Activated CD4-positive, alpha-beta memory T cell treated with anti-CD3 and anti-CD28 coated beads for 36 hours (primary cell): ENCODE measurements at places on chromosomes 1 and 21.

- no peak for DNase-seq
These were observed 134.7 kb downstream of the FAM78B start for GRCh38 chr1:166031932-166032571.

DNA sequence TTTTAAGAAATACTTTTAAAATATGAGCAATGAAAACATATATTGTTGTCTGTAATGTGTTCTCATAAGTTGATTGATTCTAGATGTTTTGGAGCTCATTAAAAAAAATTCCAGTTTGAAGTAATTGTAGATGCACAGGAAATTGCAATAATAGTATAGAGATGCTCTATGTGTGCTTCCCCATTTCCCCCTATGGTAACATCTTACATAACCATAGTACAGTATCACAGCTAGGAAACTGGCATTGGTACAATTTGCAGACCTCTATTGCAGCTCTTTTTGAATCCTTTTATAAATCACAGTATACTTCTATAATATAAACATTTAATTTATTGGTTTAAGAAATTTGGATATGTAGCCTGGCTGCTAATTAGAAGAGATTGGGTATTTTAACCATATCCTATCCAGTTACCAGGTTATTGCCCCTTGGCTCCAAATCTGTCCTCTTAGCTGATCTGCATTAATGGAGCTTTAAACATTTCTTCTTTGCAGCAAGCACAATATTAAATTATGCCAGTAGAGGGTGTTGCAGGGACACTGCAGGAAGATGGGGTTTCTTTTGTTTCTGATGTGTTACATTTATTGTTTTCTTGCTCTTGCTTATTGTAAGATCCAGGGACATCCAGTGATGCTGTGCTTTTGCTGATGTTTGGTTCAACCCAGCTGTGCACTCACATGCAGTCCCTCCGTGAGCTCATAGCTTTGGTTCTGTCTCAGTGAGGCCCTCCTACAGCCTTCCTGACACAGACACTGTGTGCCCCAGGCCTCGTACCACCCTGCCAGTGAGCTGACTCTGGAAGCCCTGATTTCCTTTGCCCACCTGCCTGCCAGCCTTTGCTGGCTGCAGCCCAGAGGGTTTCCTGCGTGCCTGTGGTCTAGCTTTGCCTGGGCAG lies 103.3 kb downstream of the RABGAP1L start:
- DNase-seq, result no peak

DNA sequence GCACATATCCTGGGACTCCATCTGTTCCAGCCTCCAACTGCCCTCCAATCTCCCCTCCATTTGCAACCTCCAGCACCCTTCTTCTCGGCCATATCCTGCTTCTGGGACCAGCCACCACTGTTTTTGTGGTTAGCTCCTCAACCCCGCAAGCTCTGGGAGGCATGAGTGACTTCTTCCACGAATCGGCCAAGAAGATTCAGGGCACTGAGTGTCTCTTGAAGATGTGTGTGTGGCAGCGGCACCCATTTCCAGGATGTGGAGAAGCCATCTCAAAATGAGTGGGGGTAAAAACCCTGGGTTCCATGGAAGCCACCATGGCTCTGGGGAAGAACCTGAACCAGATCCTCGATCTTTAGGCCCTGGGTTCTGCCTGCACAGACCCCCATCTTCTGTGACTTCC lies 194.6 kb downstream of the SLC45A1 start:
- DNase-seq, result peak; percentile 63

GRCh38 chr1:233063462-233063861 lies 113.1 kb downstream of the NTPCR start:
- no peak for DNase-seq

DNA sequence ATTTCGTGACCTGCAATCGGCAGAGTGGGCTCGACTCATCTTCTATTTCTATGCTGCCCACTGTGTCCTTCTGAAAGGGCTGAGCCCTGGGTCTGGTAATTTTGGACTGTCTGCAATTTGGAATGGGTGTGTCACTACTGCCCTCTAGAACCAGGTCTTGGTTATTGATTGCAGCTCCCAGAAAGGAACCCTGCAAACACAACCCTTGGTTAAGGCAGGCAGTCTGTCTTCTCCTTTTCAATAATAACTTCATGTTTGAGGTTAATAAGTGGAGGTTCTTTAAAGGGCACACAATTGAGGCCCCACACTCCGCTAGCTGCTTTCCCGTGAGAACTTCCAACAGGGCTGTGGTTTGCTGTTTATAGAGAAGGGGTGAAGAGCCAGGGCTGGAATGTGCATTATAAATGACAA lies 79.9 kb upstream of the LYST start:
- DNase-seq, result no peak

DNA sequence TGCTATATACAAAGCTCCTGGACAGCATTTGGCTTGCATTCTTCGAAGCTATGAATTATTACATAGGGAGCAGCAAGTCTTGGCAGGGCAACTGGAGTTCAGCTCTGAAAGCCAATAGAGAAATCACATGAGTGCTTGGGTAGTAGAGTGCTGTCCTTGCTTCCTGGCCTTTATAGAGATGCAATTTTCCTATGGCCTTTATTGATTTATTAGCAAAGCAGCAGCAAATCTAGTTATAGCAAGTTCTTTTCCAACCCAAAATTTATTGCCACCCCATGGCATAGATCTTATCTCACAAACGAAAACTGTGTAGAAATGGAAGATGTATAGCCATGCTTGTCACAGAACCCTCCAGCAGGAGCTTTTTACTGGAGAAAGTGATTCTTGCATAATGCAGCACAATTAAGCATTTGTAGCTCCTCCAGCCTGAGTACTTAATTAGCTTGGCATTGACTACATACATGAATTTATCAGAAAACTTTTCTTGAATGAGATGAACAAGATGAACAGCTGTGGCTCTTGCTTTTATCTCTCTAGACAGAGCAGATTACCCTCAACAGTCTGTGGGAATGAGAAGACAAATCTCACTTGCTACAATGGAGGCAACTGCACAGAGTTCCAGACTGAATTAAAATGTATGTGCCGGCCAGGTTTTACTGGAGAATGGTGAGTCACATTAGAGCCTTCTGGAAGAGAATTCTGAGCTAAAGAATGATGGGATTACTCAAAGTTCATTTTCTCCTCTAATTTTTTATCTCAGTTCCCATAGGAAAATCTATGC lies 170.1 kb downstream of the CRB1 start:
- DNase-seq, result no peak

DNA sequence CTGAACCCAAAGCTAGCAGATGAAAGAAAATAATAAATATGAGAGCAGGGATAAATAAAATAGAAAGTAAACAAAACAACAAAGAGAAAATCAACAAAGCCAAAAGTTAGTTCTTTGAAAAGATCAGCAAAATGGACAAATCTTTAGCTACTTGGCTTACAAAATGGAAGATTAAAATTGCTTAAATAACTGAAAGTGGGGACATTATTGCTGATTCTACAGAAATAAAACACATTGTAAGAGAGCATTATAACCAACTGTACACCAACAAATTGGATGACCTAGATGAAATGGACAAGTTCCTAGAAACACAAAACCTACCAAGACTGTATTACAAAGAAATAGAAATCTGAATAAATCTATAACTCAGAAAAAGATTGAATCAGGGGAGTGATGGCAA lies 238.3 kb upstream of the C1orf87 start:
- no peak for DNase-seq

DNA sequence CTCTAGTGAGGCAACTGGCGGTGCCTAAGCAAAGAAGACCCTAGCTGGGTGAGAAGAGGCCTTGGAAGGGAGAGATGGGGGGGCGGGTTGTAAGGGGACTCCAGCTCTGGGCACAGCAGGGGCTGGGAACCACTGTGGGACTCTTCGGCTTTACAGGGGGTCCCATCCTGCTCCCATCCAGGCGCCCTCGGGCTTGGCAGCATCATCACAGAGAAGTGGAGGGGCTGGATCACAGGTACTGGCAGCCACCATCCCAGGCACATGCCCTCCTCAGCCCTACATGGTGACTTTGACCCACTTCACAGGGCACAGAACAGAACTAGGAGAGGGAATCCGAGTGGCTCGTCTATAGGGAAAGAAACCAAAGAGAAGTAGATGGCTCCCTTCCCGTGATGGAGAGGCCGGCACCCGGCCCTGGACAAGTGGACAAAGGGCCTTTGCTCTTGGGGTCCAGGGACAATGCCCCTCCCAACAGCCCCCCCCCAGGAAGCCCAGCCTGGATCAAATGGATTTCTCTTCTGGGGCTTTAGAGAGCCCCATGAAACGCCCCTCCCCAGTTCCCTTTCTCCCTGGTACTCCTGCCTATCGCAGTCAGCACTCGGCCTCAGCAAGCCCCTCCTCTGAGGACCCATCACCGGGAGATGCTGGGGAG lies 54.0 kb upstream of the ECE1 start:
- DNase-seq, result no peak

DNA sequence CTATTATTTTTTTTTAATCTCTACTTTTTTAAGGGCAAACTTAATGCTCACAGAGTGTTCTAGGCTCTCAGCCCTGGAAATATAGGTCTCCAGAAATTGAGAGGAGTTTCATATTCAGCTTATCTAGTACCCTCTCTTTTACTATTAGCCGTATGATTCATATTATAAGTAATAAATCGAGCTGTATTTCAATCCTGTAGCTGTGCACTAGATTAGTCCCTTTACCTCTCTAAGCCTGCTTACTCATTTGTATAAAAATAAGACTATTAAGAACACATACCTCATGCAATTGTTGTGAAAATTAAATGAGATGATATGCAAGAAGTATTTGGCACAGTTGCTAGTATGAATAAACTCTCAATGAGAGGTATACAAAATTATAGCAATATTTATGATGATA lies 128.2 kb upstream of the HOOK1 start:
- no peak for DNase-seq

DNA sequence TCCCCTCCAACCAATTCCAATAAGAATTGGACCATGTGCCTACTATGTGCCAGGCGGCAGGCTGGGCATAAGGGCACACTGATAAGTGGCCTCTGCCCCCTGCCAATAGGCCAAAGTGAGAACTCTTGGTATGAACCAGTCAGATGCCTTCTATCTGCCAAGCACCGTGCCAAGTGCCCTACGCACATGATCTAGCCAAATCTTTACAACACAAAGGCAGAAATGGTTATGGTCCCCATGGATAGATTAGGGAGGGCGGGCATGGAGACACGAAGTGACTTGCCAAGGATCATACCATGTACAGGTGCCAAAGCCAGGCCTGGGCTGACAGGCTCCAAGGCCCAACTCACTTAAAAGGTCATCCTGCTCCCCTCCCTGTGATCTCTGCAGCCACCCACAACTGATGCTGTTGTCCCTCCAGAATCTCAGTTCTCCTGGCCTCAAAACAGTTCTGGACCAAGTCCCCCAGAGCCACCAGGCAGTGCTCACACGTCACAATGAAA lies 32.1 kb downstream of the CASZ1 start:
- DNase-seq, result no peak

DNA sequence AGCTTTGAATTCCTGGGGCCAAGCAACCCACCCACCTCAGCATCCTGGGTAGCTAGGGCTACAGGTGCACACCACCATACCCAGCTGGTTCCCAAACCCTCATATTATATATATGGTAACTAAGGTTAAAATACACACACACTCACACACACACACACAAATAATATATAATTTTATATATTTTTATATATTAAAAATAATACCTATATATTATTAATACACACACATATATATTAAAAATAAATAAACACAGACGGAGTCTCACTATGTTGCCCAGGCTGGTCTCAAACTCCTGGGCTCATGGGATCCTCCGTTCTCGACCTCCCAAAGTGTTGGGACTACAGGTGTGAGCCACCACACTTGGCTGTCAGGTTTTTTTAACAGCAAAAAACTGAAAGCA lies 31.9 kb downstream of the SCAF4 start:
- no peak for DNase-seq

- no peak for DNase-seq
These were observed 24.1 kb downstream of the BRINP3 start for GRCh38 chr1:190453550-190453949.

DNA sequence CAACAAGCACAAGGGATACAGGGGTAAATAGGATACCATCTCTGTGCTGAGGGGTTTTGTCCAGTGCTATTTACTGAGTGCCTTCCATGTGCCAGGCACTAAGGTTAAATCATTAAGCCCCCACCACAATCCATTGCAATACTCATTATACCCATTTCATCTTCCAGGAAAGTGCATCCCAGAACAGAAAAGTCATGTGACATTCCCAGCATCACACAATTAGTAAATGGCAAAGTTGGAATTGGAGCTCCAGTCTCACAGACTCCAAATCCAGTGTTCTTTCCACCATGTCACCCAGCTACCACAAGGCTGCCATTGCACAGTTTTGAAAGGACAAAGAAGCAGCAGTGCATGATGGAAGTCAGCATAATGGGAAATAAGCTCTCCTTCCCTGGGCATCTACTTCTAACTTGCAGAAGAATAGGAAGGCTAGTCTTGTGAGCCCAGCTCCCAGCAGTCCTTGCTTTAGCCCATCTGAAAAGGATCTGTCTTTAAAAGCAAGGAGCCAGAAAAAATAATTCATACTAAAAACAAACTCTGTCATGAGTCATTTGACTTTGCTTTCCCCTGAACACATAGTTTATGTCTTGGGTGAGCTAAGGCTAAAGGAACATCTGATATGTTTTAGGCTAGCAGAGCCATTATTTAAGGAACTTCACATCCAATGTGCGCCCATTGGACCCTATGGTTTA lies 111.4 kb upstream of the HOOK1 start:
- no peak for DNase-seq

DNA sequence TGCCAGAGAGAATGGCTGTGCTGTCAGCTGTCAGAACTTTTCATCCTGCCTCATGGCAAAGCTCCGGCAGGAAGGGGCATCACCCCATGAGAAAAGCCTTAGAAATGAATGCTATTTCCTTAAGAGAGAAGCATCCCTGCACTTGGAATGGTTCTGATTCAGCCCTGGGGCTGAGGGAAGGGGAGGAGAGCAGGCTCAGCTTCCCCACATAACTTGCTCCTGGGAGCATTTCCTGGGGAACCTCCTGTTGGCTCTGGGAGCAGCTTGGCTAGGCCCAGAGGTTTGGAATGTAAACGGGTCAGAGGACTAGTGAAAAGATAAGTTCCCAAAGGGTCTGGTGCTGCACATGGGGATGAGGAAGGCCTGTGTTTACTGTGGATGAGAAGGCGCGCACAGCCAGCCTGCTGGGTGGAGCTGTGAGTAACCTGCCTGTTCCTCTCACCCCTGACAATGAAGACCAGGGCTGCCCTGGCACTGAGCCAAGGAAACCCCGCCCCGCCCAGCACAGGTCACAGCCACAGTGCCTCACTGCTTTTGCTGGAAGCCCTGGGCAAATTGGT lies 5.0 kb downstream of the PRELP start:
- peak; percentile 66 for DNase-seq

GRCh38 chr1:25723250-25723880 lies 76.6 kb upstream of the SELENON start:
- no peak for DNase-seq

DNA sequence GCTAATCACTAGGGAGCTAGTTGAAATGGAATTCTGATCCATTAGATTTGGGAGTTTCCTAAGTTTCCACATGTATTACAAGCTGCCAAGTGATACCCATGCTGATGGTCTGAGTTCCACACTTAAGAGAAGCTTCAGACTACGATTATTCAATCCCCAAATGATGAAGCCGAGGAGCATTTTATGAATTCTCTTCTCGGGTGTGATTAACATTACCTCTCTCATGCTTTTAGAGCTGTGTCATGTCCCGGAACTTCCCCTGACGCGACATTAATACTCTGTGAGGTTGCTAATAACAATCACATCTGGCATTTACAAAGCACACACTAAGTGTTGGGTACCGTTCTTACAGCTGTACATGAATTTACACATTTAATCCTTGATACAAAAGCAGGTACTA lies 63.0 kb downstream of the KCNJ15 start:
- DNase-seq, result no peak
